Renal cortical epithelial cell (primary cell): ENCODE measurements at places on chromosomes 3 and 15. TPM values are rescaled to one million over a fixed set of nuclear protein-coding genes. Genes with fewer than 3 reads are reported as not detected.

The CD200 gene
- 1.9 and 2.3 TPM in 2 replicates for total RNA-seq

The PLSCR5 gene
- not detected in 2 replicates for total RNA-seq

The GDPGP1 gene
- 19.0 and 20.8 TPM in 2 replicates for total RNA-seq

The FBLN2 gene
- total RNA-seq: 3.8 and 9.4 TPM in 2 replicates
